ENCODE measurements at places on chromosomes 7 and 10.

- DNase-seq = no peak
Measured at GRCh38 chr10:101287997-101288635, 58.9 kb upstream of the LBX1 start.

GRCh38 chr10:82692458-82692857 is 817.5 kb downstream of the NRG3 start:
- DNase-seq = no peak

GRCh38 chr10:110649347-110650264 is 5.5 kb downstream of the RBM20 start:
- DNase-seq = no peak

- DNase-seq = no peak
Measured at GRCh38 chr10:104143829-104144228, 21.9 kb downstream of the SFR1 start.

GRCh38 chr7:1480670-1481069 is 21.4 kb upstream of the MICALL2 start:
- no peak for DNase-seq

DNA sequence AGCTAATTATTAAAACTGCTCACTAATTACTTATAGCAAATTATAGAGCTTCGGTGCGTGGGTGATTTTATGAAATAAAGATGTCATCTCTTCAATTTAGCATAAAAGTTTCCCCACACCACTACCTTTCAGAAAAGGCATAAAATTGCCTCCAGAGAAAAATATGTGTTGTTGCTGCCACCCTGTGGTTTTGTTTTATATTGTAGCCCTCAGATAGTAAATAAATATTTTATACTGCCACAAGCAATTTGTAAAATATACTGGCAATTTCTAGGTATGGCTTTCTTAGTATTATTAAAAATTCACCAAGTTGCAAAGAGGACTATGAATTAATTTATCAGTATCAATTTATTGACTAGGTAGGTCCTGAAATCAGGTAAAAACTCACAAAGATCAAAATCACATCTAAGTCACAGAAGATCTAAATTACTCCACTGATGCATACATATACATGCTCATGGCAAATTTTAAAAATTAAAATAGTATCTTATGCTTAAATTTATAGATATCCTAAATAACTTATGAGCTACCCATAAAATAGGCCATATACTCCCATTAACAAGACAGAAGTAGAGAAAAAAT is 26.5 kb downstream of the ASNS start:
- DNase-seq = no peak

DNA sequence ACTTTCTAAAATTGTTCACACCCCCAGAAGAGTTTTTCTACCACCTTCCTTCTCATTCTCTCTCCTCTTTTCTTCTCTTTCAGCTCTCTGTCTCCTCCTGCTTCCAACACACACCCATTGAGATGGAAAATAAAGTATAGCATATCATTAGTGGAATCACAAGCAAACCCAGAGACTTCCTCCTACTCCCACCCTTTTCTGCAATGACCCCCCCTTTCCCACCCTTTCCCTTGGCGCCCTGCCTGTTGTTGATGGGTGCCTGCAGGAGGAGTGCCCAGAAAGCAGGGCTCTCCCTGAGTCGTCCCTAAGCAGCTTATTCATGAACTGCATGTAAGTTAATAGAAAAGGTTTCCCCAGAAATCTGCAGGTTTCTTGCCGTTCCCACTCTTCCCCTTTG is 300.0 kb downstream of the PLXNA4 start:
- DNase-seq = no peak

DNA sequence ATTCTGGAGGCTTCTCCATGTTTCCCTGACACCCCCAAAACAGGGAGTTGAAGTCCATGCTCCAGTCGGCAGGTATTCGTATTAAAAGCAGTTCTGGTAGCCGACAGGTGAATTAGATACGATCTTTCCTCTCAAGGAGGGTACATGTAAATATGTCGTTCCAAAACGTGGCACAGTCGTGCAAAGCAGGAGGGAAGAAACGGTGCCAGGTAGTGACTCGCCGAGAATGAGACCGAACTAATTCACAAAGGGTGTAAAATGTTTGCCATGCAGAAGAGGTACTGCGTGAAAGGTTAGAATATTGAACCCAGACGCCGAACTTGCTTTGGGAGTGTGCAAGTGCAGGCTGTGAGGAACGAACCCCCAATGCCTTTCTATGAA is 483 bp downstream of the EDRF1 start:
- DNase-seq = no peak

DNA sequence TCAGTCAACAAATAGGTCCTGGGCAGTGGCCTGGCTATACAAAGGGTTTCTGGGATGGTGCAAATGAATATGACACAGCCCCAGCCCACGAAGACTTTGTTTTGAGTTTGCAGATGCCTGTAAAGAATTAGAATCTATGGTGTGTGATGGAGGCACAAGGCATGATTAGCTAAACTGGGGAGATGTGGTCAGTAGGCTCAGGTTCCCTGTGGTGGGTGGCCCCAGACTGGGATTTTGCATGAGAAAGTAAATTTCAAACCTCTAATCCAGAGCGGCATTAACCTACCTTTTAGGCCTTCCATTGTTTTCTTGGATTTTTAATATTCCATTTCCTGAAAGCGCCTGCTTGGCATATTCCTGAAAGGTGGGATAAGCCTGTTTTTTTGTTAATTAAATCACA is 6.4 kb upstream of the CPA5 start:
- no peak for DNase-seq

GRCh38 chr10:71290806-71291527 is 28.1 kb upstream of the SLC29A3 start:
- no peak for DNase-seq

GRCh38 chr7:136039577-136040345 is 62.6 kb upstream of the MTPN start:
- DNase-seq = no peak

- no peak for DNase-seq
Measured at GRCh38 chr7:140669352-140669751, 3.4 kb upstream of the ADCK2 start.

DNA sequence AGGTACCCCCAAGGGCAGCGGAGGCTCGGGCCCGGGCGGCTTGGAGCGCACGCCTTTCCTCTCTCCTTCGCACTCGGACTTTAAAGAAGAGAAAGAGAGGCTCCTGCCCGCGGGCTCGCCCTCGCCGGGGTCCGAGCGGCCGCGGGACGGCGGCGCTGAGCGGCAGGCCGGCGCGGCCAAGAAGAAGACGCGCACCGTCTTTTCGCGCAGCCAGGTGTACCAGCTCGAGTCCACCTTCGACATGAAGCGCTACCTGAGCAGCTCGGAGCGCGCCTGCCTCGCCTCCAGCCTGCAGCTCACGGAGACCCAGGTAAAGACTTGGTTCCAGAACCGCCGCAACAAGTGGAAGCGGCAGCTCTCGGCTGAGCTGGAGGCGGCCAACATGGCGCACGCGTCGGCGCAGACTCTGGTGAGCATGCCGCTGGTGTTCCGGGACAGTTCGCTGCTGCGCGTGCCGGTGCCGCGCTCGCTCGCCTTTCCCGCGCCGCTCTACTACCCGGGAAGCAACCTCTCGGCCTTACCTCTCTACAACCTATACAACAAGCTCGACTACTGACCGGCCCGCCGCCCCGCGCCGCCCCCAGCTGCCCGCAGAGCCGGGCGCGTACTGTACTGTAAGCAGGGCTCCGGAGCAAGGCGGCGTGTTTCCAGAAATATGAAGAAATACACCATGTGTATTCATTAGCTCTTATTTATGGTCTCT is 1.8 kb downstream of the HMX2 start:
- DNase-seq = peak; percentile 72

Measured in T-helper 2 cell (primary cell).